ENCODE measurements at places on chromosomes 2 and 18.

GRCh38 chr18:74342416-74343043 is 26.9 kb downstream of the C18orf63 start:
- no peak for DNase-seq

- no peak for DNase-seq
Measured at GRCh38 chr2:85861180-85861579, 27.6 kb downstream of the ST3GAL5 start.

GRCh38 chr2:37080689-37081088 is 3.5 kb downstream of the HEATR5B start:
- DNase-seq, result no peak

DNA sequence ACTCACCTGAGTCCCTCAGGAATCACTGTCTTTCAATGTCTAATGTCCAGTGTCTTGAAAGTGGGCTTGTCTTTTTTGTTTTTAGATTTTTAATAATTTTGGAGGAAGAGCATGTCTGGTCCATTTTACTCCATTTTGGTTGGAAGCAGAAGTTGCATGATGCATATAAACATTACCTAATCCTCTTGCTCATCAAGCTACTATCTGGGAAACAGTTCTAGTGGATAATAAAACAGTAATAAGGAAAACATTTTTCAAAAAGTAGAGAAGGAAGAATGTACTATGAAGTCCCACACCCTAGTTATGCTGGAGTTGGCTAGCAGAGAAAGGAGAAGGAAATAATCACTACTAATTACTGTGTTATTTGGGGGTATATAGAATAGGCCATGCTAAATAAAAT is 263.7 kb downstream of the ETAA1 start:
- DNase-seq, result no peak

GRCh38 chr18:36706134-36706881 is 122.5 kb downstream of the TPGS2 start:
- no peak for DNase-seq

GRCh38 chr2:84290537-84290936 is 168.5 kb downstream of the SUCLG1 start:
- peak; percentile 73 for DNase-seq

- no peak for DNase-seq
Measured at GRCh38 chr18:11741505-11742145, 52.6 kb downstream of the GNAL start.

Data from CMK (cell line).